ENCODE measurements at places on chromosomes 3 and 15.

GRCh38 chr3:61613666-61614065 lies 52.3 kb downstream of the PTPRG start:
- DNase-seq, result no peak

DNA sequence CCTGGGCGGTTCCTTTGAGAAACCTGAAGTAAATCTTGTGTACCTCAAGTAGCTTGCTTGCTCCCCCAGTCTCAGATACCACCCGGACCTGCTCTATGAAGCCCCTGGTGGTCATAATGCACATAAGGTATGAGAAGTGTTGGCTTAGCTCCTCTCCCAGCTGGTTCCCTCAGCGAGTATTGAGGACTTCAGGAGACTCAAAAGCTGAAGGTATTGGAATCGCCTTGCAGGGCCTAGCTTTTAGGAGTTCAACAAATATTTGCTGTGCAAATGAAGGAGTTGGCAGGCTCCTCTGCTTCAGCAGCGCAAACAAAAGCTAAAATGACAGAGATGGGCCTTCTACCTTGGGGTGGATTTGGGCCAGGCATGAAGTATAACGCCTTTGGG lies 1.7 kb downstream of the CMTM8 start:
- peak; percentile 84 for DNase-seq

DNA sequence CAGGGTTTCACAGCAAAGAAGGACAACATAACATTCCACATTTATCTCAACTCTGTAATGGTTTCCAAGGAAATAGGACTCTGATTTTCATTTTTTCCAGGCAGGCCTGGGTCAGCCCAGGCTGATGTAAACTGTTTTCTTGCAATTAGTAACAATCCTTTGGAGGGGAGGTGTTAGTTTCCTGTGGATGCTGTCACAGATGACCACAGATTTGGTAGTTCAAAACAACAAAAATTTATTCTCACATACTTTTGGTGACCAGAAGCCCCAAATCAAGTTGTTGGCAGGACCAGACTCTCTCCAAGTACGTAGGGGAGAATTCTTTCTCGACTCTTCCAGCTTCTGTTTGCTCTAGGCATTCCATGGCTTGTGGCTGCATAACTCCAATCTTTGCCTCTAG lies 88.0 kb downstream of the EDEM1 start:
- no peak for DNase-seq

DNA sequence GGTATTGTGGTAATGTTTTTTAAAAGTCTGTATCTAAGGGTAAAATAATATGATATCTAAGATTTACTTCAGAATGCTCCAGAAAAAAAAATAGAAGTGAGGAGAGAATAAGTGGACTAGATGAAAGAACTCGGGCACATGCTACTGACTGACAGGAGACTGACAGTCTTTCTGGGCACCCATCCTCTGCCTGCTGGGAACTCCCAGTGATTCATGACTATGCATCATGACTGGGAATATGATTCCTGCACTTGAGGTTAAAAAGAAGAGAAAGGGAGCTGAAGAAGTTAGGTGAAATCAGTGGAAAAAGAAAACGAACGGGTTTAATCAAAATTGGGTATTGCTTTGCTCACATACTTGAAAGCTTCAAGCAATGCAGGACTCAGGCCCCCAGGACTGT lies 35.7 kb upstream of the SPSB4 start:
- no peak for DNase-seq

- DNase-seq, result no peak
Observed at GRCh38 chr3:135576751-135577150, 388.8 kb upstream of the PPP2R3A start.
